Neural cell (in vitro differentiated cells): ENCODE measurements at places on chromosomes 5 and 9. TPM values are rescaled to one million over a fixed set of nuclear protein-coding genes. Genes with fewer than 3 reads are reported as not detected.

Gene PCDH1
- polyA plus RNA-seq: 13.9 and 21.3 TPM in 2 replicates

Gene MYMK
- not detected in 2 replicates for polyA plus RNA-seq

Gene CYSRT1
- 1.3 and 3.3 TPM in 2 replicates for polyA plus RNA-seq

Gene CDX1
- polyA plus RNA-seq: not detected in 2 replicates

Gene RAD17
- polyA plus RNA-seq: 51.8 and 54.8 TPM in 2 replicates

Gene SPATA31C1
- polyA plus RNA-seq: not detected in 2 replicates

Gene C9orf72
- polyA plus RNA-seq: 146 and 166 TPM in 2 replicates

Gene ANKRD31
- polyA plus RNA-seq: 0.48 and 0.62 TPM in 2 replicates

Gene DAP
- polyA plus RNA-seq: 9.3 and 10.4 TPM in 2 replicates
